ENCODE measurements at places on chromosomes 16 and 17.

DNA sequence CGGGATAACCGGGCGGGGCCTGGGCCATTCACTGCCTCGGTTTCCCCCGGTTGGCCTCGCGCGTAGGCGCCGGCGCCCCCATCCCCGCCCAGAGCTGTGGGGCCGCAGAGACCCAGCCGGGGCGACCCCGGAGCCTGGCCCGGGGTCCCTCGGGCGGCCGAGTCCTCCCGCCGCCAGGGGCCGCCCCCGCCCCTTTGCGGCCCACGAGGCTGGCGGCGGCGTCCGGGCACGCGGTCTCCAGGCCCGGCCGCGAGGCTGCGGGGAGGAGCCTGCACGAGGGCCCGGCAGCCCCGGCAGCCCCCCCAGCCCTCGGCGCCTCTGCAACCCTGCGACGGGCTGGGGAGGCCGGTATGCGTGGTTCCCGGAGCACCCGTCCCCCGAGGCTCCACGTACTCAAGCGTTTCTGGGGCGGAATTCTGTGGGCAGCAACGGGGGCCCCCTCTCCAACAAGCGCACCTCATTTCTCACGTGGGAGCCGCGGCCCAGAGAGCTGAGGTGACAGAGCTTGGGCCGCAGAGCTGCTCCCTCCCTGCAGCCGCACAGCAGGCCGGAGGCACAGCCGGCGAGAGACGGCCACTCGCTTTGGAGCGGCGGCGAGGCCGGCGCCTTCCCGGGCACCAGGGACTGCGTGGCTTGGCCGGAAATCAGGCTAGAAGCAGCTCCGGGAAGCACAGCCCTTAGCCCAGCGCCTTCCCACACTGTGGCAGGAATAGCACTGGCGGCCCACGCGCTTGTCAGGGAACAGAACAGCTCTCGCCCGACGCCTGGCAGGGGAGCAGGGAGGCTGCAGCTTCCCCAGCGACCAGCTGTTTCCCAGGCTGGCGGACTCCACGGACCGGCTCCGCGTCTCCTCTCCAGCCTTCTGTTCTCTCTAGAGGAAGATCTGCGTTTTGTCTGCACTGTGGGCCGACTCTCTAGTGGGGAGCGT lies 867 bp upstream of the LIMD2 start:
- DNase-seq = peak; percentile 82

DNA sequence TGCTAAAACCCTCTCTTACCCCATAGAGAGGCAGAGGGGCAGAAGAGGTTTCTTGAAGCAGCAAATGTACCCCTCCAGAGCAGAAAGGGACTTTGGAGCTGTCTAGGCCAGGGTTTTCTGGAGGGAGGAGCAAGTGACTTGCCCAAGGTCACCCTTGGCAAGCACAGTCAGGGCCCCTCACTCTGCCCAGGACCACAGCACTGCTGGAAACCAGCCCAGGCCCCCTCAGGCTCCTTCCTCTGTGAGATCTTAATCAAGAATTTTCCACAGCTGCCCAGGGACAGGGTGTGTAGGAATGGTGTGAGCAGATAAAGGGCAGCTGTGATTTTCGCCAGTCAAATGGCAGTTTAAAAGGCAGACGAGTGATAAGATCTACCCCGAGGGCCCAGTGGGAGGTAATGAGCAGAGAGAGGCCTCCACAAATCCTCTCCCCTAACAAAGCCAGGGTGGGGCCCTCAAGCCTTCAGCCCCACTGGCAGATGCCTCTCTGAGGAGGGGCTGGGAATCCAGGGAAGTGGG lies 3.9 kb upstream of the SLC12A3 start:
- no peak for DNase-seq

- DNase-seq = no peak
Observed at GRCh38 chr17:58207451-58207850, 11.6 kb downstream of the MKS1 start.

GRCh38 chr17:2250140-2251095 lies 53.2 kb downstream of the SMG6 start:
- no peak for DNase-seq

DNA sequence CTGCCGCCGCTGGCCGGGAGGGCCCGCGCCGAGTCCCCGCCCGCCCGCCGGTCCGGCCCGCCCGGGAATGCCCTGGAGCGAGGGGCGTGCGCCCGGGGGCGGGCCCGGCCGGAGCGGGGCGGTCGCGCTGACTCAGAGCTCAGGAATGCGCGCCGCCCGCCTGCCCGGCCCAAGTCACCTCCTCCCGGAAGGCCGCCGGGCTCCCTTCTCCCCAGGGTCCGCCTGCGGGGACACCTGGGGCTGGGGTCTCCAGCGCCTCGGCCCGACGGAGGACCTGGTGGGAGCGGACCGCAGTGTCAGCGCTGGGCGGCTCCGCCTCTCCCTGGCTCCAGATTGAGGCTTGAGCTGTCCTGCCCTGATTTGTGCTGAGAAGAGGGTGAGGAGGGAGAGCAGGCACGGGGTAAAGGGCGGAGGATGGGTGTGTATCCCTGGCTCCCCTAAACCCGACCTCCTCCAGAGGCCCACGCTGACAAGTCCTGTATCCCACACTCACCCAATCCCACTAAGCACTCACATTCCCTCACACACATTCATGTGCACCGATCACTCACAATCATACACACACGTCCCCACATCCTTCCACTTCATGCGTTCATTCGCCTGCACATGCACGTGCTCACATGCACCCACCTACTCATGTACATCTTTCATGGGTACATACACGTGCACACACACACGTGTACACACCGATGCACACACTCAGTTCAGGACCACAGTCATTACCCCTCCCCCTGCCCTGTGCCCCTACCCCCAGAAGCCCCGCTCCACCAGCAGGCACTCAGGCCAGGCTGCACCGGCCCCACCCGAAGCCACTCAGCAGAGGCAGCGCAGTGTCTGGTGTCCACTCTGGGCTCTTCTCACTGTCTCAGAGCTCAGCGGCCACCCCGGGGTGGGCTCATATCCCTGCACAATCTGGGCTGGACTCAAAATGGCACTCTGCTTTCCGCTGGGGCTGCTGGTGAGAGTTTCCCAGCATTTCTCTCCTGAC lies at the start of gene RHBDF1:
TSS of gene RHBDF1 (minus strand) at position 71 of the 988 bp plus-strand sequence. CDS start 7,616 bp downstream, outside the sequence.
- peak; percentile 74 for DNase-seq

DNA sequence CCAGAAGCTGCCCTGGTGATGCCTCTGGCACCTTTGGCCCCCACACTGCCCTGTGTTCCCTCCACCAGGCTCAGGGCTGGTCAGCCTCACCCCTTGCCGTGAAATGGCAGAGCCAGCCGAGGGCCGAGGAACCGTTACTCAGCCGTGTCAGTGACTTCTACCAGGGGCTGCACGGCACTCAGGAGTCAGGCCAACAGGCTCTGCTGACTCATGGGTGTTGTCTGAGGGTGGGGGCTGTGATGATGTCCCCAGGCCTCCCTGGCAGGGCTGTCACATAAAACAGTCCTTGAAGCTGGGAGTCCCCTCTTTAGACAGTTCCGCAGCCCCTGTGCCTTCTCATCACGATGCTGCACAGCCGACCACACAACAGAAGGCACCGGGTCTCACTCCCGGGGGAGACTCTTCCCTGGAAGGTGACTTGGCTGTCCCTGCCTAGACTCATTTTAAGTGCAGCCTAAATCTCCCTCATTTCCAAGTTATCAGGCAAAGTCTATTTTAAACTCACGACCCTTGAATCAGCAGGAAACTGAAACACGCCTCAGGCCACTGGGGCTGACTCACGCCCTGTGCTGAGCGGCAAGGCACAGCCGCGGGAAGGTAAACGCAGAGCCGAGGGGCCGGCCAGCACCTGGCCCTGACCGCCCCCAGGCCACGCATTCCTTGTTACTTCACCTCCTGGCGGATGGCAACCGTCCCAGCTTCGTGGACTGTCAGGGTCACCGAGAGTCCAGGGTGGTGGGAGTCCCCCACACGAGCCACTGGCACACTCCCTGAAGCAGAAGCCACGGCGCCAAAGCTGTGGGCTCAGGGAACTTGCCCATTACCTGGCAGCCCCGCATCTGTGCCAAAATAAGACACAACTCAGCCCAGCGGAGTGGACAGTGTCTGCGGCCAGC lies 102.6 kb downstream of the ZNF778 start:
- DNase-seq = peak; percentile 70

GRCh38 chr16:72530434-72530833 lies 358.5 kb upstream of the PMFBP1 start:
- DNase-seq = no peak

DNA sequence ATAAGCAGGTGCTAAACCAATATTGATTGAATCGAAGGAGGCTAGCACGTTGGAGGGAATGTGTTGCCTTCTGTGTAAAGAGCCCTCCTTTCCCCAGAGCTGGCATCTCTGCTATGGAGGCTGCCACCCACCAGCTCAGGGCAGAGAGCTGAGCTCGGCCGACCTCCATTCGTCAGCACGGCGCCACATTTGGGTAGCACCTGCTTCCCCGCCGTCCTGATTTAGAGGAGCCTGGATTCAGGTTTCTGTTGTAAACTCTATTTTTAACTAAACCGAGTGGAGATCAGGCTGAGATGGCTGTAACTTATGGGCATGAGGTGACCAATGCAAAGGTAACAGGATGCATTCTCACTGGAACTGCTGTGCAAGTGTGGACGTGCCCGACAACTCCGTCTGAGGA lies 172.5 kb downstream of the CCDC182 start:
- no peak for DNase-seq

DNA sequence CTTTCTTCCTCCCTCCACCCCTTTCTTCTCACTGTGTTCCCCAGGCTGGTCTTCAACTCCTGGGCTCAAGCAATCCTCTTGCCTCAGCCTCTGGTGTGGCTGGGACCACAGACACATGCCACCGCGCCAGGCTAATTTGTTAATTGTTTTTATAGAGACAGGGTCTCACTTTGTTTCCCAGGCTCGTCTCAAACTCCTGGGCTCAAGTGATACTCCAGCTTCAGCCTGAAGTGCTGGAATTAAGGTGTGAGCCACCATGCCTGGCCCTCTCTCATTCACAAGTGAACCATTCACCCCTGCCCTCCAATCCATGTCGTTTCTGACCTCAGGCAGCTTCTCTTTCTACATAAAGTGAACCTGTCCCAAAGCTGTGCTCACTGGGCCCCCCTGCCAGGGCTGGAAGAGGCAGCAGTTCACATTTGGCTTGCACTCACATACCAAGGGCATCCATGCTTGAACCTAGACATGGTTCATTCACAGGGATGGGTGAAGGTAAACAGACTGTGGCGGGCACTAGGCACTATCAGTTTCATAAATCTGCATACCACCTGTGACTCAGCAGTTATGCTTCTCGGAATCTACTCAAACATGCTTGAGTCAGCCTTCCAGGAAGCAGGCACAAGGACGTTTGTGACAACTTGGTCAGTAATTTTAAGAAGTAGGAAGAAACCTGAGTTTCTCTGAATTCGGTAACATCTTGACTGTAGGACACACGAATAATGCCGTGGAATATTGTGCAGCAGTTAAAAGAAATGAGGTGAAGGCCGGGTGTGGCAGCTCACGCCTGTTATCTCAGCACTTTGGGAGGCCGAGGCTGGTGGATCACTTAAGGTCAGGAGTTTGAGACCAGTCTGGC lies 6.0 kb upstream of the RNF213 start:
- DNase-seq = peak; percentile 61

DNA sequence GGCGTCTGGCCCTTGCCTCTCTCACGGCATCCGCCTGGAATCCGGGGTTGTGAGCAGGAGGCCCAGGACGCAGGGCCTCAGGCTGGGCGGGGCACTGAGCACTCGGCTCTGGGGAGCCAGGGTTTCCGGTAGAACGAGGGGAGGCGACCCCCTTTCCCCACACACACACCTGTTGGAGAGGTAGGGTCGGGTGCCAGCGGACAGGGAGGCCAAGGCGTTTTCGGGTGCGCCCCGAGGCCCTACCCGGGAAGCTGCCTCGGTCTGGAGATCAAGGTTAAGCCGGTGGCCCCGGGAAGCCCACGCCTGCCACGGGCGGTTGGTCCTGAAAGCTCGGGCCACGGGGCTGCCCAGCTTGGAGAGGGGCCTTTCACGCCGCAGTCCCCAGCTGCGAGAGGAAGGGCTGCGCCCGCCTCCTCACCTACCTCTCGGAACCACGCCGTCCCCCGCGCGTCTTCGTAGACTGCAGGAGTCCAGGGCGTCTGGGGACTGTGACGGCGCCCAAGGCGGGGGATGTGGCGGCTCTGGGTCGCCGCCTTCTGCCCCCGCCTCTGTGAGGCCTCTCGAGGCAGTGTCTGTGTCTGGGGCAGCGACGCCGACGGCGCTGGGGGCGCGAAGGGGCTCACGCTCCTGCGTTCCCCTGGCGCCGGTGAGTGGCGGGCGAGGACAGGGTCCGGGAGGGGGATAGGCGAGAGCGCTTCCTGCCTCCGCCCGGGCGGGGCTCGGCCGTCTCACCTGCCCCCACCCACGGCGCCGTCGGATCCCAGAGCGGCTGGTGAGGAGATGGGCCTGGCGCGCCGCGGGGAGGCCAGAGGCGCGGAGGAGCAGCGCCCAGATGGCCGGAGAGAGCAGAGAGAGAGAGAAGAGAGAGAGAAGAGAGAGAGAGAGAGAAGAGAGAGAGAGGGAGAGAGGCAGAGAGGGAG lies 20.3 kb upstream of the HOXB9 start:
- no peak for DNase-seq

DNA sequence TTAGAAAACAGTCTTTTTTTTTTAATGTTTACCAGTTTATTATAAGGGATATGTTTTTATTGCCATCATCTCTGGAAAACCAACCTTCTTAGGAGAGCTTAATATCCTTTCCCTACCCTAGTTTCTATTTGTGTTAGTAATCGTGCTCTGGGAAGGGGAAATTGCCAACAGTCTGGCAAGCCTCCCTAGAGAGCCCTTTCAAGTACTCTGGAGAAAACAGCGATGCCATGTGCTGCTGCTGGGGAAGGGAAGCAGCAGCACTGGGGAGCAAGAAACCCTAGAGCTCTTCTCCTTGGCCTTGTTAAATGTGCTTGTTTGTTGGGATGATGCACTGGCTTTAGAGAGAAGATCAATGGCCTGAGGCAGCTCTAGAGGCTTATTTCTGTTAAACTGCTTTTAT lies 10.3 kb downstream of the RETREG3 start:
- no peak for DNase-seq

- DNase-seq = peak; percentile 66
Observed at GRCh38 chr16:2475413-2476344, 752 bp downstream of the TBC1D24 start.

DNA sequence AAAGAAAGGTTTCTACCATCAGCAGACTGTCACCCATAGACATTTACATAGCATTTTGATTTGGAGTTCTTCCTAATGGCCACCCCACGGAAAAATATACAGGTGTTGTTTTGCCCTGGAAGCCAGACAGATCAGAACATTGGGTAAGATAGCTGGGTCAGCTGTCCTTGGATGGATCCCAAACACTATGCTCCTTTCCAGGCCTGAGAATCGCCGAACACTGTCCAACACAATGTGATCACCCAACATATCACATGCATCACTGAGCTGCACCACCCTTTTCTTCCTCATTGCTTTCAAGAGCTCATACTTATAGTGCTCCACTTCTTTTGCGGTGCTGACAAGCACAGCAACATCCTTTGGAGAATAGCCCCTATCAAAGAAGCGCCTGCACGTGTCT lies 21.1 kb downstream of the SLFN11 start:
- DNase-seq = no peak

GRCh38 chr17:64020056-64020766 lies at the start of gene ICAM2:
ICAM2 (minus strand) TSS chr17:64020633; CDS start chr17:64006691, 13,942 bp downstream.
- DNase-seq = peak; percentile 74

- DNase-seq = no peak
Observed at GRCh38 chr17:19664136-19664820, 15.7 kb downstream of the ALDH3A2 start.
